ENCODE measurements at places on chromosomes 12 and 14. TPM values are rescaled to one million over a fixed set of nuclear protein-coding genes. Genes with fewer than 3 reads are reported as not detected.
A peak's percentile ranks its signal among the peaks of the same experiment; 100 is the strongest.

The B3GNT4 gene
- total RNA-seq, result 0.29 TPM

DNA sequence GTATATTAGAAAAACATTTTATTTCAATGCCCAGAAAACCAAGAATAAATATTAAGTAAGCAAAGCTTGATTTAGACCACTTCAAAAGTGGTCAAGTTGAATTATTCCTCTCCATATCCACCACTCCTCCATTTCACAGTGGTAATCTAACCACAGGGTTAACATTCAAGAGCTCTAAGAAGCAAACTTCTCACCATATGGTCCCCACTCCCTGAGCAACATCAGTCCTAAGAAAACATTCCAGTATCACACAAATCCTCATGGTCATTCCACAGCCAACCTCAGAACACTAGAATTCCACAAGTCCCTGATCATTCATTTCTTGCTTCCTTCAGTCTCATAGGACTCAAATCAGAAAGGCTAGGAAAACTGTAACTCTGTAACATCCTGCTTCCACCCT, 47.9 kb downstream of the ST8SIA1 start:
- no peak for DNase-seq

DNA sequence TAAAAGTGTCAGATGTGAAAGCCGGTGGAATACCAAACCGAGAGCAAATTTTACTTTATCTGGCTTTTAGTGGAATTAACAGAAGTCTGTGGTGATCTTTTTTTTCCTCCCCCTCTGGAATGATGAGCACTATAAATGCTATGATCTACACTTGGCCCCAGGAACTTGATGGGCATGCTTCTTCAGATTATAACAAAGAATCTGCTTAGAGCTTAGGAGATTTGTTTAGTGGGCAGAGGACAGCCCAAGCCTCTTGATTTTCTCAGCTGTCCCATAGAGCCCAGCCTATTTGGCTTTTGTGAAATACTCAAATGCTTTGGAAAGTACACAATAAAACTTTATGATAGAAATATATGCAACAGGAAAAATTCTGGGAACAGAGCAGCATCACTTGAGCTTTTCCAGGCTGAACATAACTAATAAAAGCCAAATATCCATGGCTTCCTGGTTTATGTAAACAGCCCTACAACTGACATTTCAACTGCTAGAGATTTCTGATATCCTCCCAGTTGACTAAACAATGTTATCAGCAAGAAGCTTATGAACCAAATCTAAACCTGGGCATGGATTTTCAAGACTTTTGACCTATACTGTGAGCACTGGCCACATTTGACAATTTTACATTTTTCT, 149.6 kb downstream of the PLXNC1 start:
- DNase-seq, result no peak

GRCh38 chr14:91419044-91419397, 1.4 kb upstream of the CCDC88C start:
- DNase-seq, result no peak

DNA sequence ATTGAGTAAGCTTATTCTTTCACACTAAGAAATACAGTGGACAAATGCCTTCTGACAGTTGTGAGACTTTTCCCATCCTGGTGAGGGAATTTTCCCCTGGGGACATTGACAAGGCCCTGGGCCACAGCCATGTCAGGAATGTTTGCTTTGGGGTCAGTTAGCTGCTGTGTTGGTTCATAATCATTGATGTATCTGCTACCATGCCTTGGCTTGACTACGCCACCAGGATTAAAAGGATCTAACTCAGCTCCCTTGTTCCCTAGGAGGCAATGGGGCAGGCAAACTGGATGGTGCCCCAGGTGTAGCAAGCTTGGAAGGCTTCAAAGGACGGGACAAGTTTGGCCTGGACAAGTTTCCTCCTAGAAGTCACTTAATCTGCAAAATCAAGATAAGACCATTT, 3.1 kb upstream of the CCDC88C start:
- DNase-seq, result no peak

GRCh38 chr14:50550294-50550693, 9.7 kb upstream of the ATL1 start:
- no peak for DNase-seq

The PRR13 gene
- total RNA-seq, result 110 TPM

The SLCO1B1 gene
- total RNA-seq, result not detected

- no peak for DNase-seq
Observed at GRCh38 chr12:14878488-14878887, 7.2 kb downstream of the MGP start.

DNA sequence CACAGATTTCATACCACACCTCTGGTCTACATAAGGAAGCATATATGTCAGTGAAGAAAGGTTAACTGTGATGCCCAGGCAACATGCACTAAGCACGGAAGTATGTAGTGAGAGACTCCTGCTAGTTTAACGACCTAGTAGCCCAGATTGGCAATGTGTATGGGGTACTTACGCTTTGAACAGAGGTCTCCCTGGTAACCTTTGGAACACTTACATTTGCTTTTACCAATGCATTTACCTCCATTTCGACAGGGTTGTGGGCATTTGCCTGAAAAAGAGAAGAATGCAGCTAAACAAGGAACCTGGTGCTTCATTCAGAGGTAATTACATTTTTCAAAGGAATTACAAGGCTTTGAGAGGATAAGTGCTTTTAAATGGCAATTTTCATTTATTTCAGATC, 65.2 kb downstream of the WIF1 start:
- DNase-seq, result no peak

- DNase-seq, result no peak
Observed at GRCh38 chr12:120346681-120347080, 19.1 kb upstream of the PLA2G1B start.

- no peak for DNase-seq
Observed at GRCh38 chr14:22564463-22564862, 24.6 kb downstream of the DAD1 start.

- no peak for DNase-seq
Observed at GRCh38 chr14:33408291-33408690, 469.6 kb downstream of the NPAS3 start.

- no peak for DNase-seq
Observed at GRCh38 chr14:49766839-49767238, 1.1 kb upstream of the KLHDC2 start.

GRCh38 chr12:96809522-96809921, 97.5 kb upstream of the NEDD1 start:
- DNase-seq, result no peak

DNA sequence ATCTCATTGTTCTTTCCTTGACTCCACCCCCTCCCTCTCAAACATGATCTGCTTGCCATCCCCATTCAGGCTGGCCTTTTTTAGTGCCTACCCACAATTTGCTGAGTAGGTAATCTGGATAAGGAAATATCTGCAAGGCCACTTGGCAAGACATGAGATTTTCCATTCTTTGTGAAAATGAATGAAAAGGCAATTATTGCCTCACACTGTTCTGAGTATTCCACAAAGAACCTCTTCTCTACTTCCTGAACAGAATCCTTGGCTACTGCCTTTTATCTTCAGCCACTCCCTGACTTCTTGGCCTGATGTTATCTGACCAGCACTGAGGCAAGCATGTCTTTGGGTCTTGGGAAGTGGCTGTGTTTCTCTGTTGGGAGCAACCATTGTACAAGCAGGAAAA, 263.2 kb upstream of the ATP2B1 start:
- DNase-seq, result no peak

GRCh38 chr14:50055461-50056228, 60.7 kb downstream of the VCPKMT start:
- no peak for DNase-seq

GRCh38 chr14:27929797-27930347, 836.7 kb upstream of the FOXG1 start:
- DNase-seq, result no peak

- no peak for DNase-seq
Observed at GRCh38 chr12:77725611-77726010, 105.1 kb upstream of the NAV3 start.

DNA sequence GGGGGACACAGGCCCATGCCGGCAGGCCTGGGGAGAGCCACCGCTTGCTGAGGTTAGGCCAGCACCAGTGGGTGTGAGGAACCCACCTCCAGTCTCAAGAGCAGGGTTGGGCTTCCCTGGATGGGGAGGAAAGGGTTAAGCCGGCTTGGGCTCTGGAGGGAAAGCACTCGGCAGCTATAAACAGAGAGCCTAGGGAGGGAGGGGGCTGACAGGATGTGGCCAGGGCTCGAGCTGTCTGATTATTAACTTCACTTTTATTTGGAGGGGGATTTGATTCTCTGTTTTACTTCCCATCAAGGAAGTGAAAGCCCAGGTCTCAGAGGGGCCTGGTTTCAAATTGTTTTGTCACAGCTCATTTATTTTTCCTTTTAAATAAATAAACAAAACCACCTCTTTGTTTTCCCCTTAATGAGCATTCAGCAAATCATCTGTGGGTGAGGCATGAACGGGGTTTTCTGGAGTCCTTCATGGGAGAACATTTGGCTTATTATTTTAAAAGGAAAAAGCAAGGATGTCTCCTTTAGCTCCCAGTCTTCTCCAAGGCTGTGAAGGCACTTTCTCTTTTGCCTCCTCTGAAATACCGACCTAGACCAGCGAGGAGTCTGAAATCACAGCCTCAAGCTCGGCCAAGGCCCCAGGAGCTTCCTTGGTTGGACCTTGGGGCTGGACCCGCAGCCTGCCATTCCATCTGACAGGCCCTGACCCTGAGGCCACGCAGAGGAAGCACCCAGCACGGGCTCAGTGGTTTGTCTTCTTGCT, 21.9 kb upstream of the ZFP36L1 start:
- DNase-seq, result peak; percentile 87

DNA sequence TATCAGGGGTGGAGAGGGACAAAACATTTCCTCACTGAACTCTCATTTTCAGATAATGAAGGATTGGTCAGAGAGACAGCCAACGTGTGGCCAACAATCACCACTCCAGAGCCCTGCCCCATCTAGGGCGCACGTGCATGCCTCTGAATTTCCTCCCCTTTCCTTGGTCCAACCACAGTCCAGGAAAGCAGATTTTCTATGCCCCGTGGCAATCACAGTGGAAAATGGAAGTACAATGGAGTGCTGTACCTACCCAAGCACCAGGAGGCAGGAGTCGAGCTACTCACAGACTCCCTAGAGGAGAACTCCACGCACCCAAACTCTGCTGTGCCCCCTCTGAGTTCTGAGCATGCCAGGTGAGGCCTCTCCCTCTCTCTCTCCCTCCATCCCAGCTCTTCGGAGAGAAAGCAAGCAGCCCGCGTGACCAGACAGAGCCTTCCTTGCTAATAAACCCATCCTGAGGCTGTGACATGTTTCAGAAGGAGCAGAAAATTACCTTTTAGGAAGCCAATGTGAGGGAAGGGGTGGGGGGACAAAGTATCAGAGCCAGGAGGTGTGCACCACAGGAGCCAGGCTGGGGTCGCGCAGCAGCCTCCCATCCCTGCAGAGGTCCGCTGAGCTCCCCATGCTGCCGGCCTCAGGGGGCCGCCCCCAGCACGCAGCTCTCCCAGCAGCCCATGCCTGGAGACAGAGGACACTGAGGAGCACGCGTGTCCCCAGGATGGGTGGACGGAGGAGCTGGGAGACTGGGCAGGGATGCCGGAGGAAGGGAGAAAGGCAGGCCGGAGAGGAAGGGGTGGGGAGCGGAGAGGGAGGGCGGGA, 73.4 kb downstream of the PITPNM2 start:
- no peak for DNase-seq

The KCNH5 gene
- 0.68 TPM for total RNA-seq

GRCh38 chr14:24417832-24418491, 11.5 kb downstream of the CBLN3 start:
- DNase-seq, result no peak

DNA sequence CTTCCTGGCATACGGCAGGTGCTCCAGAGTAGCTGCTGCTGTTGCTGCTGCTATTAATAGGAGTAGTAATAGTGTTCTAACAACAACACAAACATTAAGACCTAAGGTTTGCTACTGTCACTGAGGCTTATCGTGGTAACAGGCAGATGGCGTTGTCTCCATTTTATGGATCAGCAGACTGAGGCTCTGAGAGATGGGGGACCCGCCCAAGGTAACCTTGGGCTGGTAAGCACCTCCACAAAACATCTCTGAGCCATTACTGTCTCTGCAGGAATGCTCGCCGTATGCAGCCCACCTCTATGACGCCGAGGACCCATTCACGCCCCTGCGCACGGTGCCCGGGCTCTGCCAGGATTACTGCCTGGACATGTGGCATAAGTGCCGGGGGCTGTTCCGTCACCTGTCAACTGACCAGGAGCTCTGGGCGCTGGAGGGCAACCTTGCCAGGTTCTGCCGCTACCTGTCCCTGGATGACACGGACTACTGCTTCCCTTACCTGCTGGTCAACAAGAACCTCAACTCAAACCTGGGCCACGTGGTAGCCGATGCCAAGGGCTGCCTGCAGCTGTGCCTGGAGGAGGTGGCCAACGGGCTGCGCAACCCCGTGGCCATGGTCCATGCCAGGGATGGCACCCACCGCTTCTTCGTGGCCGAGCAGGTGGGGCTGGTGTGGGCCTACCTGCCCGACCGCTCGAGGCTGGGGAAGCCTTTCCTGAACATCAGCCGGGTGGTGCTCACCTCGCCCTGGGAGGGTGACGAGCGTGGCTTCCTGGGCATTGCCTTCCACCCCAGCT, 7.2 kb downstream of the HHIPL1 start:
- DNase-seq, result no peak

The FLRT2 gene
- 9.8 TPM for total RNA-seq

DNA sequence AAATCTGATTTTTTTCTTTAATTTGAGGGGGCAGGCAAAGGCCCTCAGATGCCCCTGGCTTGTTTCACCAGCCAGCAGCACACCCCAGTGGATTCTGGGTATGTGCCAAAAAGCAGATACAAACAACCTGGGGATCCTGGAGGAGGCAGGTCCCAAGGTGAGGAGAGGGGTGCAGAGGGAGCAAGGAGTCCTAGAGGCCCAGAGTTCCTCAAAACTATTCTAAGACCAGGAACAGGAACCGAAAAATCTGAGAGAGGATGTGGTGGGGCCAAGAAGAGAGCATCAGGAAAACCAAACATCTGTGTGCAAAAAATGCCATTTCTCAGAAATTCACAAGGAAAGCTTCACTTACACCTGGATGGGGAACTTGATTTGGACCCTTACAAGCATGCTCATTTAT, 8.2 kb downstream of the KCNA5 start:
- no peak for DNase-seq

- DNase-seq, result no peak
Observed at GRCh38 chr12:94204499-94205247, 56.3 kb downstream of the PLXNC1 start.

- DNase-seq, result no peak
Observed at GRCh38 chr12:3336606-3337311, 154.2 kb upstream of the PRMT8 start.

GRCh38 chr14:105012171-105012985, 8.5 kb downstream of the CDCA4 start:
- DNase-seq, result no peak
